ENCODE measurements at places on chromosomes 7 and 10. TPM values are rescaled to one million over a fixed set of nuclear protein-coding genes. Genes with fewer than 3 reads are reported as not detected.

The PDIA4 gene
- total RNA-seq, result 183 TPM

The TMEM139 gene
- total RNA-seq, result 7.6 TPM

The COPS6 gene
- 34.2 TPM for total RNA-seq

The MSS51 gene
- 2.5 TPM for total RNA-seq

The CLEC5A gene
- not detected for total RNA-seq

The C10orf105 gene
- total RNA-seq, result not detected

The SNX13 gene
- 43.7 TPM for total RNA-seq

The NIPSNAP2 gene
- 38.8 TPM for total RNA-seq

The SPDYE11 gene
- not detected for total RNA-seq

The ZNF488 gene
- 0.43 TPM for total RNA-seq

The SRGN gene
- total RNA-seq, result 11.0 TPM

The CTAGE6 gene
- total RNA-seq, result not detected

The AGBL3 gene
- total RNA-seq, result not detected

The ITPRID1 gene
- total RNA-seq, result 0.29 TPM

The C10orf67 gene
- 1.2 TPM for total RNA-seq
